ENCODE measurements at places on chromosomes 2 and 18.
A peak's percentile ranks its signal among the peaks of the same experiment; 100 is the strongest.

DNA sequence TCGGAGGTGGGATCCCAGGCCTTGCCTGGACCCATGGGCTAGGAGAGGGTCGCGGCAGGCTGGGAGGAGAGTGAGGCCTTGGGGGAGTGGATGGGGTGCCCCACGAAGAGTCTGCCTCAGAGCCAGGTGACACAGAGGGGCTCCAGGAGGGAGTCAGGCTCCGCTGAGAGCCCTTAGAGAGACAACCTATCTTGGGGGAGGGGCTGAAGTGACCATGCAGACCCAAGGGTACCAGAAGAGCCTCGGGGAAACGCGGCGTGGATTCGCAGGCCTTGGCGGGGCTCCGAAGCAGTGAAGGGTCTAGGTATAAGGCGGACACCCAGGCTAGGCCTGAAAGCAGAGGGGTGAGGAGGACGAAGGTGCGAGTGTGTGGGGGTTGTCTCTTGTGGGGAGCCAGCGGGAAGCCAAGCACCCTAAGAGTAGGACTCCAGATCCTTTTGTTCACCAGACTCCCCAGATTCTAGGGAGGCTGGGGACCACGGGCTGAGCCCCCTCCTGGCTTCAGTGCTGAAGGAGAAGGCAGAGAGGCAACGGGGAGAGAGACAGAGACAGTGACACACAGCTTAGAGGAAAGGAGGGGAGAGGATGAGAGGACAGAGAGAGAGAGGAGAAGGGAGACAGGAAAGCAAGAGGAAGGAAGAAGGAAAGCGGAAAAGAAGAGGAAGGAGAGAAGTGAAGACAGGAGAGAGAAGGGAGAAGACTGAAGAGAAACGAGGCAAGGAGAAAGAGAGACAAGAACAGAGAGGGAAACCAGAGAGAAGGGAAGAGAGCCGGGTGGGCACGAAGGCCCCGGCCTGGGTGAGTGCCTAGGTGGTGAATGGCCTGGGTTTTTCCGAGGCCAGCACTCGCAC lies 1.1 kb upstream of the HOXD11 start:
- DNase-seq = no peak

- DNase-seq = no peak
Measured at GRCh38 chr2:67145851-67146250, 251.3 kb upstream of the ETAA1 start.

DNA sequence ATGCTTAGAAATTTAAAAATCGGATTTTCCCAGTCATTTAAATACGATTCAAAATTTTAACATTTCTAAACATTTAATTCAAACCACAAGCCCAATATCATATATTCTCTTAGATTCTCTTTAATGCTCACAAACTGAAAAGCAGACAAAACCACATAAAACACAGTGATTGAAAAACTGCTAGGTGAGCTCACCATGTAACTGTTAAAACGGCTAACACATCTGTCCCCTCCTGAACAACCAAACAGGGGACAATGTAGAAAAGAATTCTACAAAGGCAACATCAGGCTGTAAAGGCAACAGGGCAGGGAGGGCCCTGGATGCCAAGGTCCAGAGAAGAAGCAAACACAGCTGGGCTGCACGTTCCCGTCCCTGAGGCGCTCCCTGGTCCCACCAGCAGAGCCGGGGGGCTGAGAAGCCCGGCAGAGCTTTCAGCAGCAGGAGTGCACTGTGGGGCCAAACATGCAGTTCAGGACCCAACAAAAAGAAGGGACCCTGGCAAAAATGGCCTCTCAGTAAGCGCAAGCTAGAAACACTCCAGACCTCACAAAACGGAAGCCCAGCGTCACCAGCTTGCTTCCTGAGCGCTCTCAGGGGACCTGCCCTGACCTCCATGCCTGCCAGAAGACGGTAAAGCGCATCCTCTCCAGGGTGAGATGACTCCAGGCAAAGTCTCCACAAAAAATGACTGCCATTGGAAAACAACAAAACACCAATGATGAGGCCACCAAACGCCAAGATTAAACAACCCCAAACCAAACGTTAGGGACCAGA lies 40.5 kb downstream of the NDUFA10 start:
- DNase-seq = no peak

DNA sequence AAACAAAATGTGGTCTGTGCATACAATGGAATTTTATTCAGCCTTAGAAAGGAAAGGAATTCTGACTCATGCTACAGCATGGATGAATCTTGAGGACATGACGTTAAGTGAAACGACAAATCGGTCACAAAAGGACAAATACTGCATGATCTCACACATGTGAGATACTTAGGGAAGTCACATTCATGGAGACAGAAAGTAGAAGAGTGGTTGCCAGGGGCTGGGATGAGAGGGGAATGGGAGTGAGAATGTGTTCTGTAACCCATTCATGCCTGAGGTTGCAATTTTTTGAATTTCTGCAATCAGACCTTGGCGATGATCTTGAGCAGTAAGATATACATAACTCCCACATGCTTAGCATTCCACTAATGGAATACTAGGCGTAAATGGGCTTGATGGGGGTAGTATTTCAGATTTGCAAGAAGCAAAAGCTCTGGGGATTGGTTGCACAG lies 22.0 kb downstream of the FHL2 start:
- DNase-seq = peak; percentile 83

GRCh38 chr2:187918996-187919821 lies 365.0 kb upstream of the TFPI start:
- no peak for DNase-seq

- peak; percentile 58 for DNase-seq
Measured at GRCh38 chr2:186503827-186504606, 18.0 kb downstream of the ZC3H15 start.

GRCh38 chr2:173090276-173090877 lies 14.7 kb downstream of the MAP3K20 start:
- DNase-seq = peak; percentile 64

DNA sequence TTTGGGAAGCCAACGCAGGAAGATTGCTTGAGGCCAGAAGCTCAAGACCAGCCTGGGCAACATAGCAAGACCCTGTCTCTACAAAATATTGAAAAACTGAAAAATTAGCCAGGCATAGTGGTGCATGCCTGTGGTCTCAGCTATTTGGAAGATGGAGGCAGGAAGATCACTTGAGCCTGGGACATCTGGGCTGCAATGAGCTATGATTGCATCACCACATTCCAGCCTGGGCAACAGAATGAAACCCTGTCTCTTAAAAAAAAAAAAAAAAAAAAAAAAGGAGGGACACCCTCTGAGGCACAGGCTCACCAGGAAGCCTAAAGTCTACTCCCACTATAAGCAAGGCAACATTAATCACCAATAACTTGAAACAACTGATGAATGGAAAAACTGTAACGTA lies 151.1 kb downstream of the CCDC148 start:
- DNase-seq = no peak

DNA sequence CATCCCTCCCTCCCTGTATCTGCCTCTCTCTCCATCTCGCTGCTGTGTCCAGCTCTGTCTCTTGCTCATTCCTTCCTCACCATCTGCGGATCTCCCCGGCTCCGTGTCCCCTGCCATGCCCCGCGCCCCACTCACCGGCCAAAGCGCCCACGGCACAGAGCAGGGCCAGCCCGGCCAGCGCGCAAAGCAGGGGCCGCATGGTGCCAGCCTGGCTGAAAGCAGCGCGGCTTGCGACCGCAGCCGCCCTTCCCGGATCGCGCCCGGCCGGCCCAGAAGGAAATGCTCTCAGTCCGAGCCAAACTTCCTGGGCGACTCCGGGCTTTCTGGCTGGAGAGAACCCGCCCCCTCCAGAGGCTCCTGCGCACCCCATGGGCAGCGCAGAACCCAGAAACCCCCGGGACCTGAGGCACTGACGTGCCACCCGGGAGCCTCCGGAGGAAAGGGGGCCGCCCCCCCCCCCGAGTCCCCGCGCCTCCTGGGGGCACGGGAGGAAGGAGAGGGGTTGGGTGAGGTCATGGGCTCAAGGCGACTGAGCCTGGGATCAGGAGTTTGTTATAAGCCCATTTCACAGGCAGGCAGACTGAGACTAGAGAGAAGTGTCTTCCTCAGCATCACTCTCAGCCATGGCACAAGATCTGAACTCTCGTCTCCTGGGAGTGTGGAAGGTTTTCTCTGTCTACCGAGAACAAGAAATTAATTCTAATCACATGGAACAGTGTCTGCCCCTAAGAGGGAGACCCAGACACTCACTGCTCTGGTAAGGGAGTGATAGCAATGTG lies 45.2 kb upstream of the RAB6C start:
- no peak for DNase-seq

- no peak for DNase-seq
Measured at GRCh38 chr18:8732442-8733360, 27.3 kb downstream of the MTCL1 start.

GRCh38 chr2:67283641-67284040 lies 113.5 kb upstream of the ETAA1 start:
- DNase-seq = no peak

DNA sequence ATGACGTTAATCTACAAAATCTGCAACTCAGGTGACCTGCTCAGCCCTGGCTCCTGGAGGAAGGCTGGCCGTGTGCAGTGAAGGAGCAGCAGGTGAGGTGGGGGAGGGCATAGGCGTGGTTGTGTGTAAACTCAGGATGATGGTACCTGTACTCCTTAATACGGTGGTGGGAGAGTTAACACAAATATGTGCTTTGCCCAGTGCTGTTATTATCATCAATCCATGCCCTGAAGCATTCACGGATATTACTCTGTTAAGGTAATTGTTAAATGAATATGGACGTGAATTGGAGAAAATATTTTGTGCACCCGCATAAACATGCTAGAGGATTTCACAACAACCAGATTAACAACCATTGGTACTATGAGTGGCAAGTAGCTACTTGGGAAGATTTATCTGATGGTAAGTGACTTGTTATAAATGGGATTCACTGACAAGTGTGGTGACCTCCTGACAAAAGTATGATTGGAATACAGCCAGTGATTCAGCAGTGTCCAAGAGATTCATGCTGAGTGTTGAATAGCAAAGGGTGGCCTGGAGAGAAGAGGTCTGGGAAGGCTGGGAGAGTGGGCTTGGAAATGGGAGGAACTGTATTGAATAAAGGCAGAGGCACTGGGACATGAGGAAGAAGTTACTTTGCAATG lies 194.1 kb downstream of the TPGS2 start:
- DNase-seq = no peak

DNA sequence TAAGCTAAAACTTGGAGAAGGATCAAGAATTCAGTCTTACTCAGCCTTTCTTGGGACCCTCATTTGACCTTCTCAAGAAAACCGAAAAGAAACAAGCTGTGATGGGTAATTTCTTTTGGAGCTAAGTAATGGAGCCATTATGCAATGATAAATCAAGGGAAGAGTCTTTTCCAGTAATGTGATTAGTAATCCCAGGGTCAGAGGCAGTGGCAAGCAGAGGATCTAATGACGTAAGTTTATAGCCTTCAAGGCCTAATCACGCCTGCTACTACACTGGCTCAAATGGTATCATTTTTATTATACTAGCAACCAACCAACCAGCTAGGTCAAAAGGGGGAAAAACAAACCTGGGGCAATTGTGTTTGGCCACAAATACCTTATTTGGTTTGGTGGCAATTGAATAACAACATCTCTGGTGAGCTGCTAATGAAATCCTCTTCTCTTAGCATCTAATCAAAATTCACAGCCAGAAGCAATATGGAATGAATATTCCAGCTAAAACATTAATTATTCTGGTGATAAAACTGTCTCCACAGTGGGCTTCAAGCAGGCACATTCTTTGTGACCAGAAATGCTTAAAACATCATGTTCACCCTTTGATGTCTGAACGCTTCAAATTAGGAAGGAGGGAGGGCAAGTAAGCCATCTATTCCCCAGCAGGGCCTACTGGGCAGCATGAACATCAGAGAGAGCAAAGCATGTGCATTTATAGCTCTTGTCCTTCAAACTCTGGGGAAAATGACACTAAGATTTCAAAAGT lies 114.9 kb upstream of the SULT1C3 start:
- no peak for DNase-seq

GRCh38 chr18:8276406-8276805 lies 332.8 kb upstream of the RAB12 start:
- no peak for DNase-seq

DNA sequence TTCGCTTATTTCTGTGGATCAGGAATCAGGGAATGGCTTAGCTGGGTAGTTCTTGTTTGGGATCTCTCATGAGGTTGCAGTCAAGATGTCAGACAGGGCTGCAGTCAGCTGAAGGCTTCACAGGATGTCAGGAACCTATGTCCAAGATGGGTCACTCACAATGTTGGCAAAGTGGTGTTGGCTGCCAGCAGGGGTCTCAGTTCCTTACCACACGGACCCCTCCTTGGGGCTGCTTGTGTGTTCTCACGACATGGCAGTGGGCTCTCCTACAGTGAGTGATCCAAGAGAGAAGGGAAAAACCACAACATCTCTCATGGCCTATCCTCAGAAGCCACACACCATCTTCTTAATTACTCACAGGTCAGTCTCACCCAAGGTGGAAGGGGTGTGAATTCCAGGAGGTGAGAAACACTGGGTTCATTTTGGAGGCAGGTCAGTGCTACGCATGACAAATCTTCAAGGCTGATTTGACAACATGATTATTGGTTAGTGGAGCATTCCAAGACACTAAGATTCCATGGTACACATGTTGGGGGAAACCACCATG lies 1.3 kb upstream of the ANTXR1 start:
- DNase-seq = no peak

DNA sequence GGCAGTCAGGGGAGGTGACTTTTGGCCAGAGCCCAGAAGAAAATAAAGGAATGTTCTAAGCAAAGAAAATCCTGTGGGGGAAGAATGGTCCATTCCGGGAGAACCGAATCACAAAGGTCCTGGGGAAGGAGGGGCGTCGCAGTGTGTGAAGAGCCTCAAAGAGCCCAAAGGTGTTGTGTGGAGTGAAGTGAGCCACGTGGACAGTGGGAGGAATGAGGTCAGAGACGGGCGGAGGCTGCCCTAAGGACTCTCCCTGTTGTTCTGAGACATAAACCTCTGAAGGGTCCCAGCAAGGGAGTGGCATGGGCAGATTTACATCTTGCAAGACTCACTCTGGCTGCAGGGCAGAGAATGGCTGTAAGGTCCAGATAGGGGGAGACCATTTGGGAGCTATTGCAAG lies 91.3 kb upstream of the SEC11C start:
- DNase-seq = no peak

DNA sequence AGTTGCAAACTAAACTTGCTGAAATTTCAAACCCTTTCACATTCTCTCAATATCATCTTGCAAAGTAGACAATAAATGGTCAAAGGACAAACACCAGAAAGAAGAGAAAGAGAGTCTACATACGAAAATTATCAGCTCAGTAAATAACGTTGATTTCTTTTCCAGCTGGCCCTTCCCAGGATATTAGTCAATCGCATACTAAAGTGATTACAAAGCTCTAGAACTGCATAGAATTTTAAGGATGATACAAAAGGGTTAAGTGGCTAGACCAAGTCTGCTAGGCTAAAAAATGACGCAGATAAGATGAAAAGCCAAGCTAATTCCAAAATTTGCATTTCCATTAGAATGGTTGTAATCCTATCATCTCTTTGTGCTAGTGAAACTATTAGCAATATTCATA lies 405.7 kb downstream of the FBXO15 start:
- peak; percentile 50 for DNase-seq

- no peak for DNase-seq
Measured at GRCh38 chr2:133425612-133426011, 142.7 kb downstream of the NCKAP5 start.

Data from astrocyte of the spinal cord (primary cell).